Dermis microvascular lymphatic vessel endothelial cell (primary cell): ENCODE measurements at places on chromosomes 11 and 22. TPM values are rescaled to one million over a fixed set of nuclear protein-coding genes. Genes with fewer than 3 reads are reported as not detected.

The FGF3 gene
- total RNA-seq: not detected in 2 replicates

The TSGA10IP gene
- total RNA-seq: not detected in 2 replicates

The A4GALT gene
- total RNA-seq: 43.8 and 70.8 TPM in 2 replicates

The NXPE1 gene
- not detected in 2 replicates for total RNA-seq

The SLC25A18 gene
- not detected in 2 replicates for total RNA-seq

The IGLL5 gene
- not detected in 2 replicates for total RNA-seq

The OR4C6 gene
- not detected in 2 replicates for total RNA-seq

The CSNK2A3 gene
- total RNA-seq: 2.1 and 3.3 TPM in 2 replicates

The CD3E gene
- total RNA-seq: not detected in 2 replicates

The KIF18A gene
- total RNA-seq: 3.2 and 8.7 TPM in 2 replicates

The DDTL gene
- total RNA-seq: 5.2 and 6.2 TPM in 2 replicates

The ADAMTS15 gene
- total RNA-seq: 3.2 and 26.2 TPM in 2 replicates

The ROM1 gene
- total RNA-seq: 2.9 and 3.3 TPM in 2 replicates

The OR52E1 gene
- not detected in 2 replicates for total RNA-seq

The RIMBP3B gene
- total RNA-seq: under 0.01 TPM in 1 of 2 replicates, not detected in the other

The ACTN3 gene
- total RNA-seq: under 0.01 TPM in 2 replicates

The GRAP2 gene
- not detected in 2 replicates for total RNA-seq

The CWC15 gene
- 23.0 and 27.5 TPM in 2 replicates for total RNA-seq

The ELMOD1 gene
- 0.25 and 1.2 TPM in 2 replicates for total RNA-seq

The OR10D3 gene
- total RNA-seq: not detected in 2 replicates
